Effector memory CD4-positive, alpha-beta T cell (primary cell): ENCODE measurements at places on chromosomes 4 and X.

DNA sequence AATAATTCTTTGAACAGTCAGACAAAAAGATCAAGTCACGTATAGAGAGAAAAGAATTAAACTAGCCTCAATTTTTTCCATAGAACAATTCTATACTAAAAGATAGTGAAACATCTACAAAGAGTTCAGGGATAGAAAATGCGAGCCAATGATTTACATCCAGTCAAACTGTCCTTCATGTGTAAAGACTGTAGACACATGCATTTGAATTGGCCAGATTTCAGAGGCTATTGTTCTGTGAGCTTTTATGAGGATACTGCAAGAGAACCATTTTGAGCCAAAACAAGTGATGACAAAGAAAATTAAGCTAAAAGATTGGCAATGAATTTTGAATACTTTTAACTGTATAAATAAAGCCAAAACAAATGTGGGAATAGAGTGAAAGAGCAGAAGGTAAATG lies 1230.3 kb downstream of the RPA4 start:
- no peak for DNase-seq

GRCh38 chr4:71195924-71196323 lies 142.9 kb upstream of the SLC4A4 start:
- DNase-seq: no peak

- no peak for DNase-seq
These were observed 201.5 kb upstream of the JADE1 start for GRCh38 chr4:128608006-128608405.

GRCh38 chrX:137566746-137567679 lies 1.1 kb downstream of the ZIC3 start:
- DNase-seq: no peak

- DNase-seq: no peak
These were observed 35.6 kb upstream of the SFRP2 start for GRCh38 chr4:153824501-153824900.

DNA sequence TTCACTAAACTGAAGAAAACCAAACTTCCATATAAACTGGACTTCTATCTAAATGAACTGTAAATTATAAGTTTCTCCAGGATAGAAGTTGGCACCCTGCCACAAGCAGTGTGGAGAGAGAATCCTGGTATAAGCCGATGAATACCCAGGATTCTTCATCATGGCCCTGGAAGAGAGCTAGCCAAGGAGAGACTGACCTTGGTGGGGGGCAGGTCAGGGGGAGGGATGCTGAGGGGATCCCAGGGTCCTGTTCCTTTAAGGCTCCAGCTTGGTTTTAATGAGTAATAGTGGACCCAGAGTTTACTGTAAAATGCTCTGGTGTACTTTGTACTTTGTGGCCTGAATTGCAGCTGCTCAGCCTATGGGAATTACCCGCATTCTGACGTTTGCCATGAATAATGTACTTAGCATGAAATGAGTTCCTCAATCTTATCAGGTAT lies 16.9 kb downstream of the RASSF6 start:
- DNase-seq: no peak

GRCh38 chrX:132015875-132016274 lies 7.2 kb upstream of the STK26 start:
- DNase-seq: no peak

DNA sequence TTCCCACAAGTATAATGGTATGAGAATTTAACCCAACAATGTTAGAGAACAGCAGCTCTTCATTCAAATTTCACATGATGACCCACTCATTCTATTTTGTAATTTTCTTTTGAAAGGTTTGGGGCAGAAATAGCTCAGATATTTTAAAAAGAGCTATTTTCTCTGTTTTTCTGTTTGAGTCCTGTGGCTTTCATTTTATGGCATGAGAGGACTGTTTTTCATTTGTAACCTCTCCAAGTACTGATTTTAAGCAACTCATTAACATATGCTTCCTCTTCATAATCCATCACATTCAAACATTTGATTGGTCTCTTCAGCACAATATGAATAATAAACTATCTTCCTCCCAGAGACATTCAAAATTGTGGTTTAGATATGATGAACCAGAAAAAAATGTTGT lies 129.0 kb upstream of the TEX13A start:
- no peak for DNase-seq

DNA sequence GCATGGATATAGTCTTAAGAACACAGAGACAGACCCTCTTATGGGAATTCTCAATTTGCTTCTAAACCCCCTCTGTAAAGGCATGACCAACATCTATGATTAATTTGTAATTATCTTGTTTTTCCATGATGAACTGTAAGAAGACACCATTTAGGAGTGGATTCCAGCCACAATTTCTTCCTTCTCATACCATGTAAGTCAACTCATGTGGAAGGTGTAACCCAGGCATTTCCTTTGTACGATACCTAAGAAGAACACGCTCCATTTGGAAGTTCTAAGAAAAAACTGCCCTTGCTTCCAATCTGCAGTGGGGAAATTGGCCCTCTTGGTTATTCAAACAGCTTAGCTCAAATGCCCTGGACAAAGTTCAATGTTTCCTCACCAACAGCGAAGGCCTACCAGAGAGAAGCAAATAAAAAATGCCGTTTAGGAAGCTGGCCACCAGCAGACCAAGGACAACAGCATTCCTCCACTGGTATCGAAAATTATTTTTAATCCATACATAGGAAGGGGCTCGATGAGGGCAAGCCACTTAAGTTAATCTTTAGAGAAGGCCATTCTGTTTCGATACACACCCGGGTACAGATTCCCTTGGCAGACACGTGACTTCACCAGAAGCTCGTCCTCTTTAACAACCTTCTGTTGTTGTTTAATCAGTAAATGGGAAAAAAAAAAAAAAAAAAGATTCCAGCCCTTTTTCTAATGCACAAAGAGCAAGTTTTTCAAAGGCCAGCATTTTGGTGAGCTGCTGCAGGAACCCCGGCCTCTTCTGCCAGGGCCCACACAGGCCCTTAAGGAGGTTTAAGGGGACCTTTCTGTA lies 2.6 kb downstream of the DHRSX start:
- DNase-seq: no peak

DNA sequence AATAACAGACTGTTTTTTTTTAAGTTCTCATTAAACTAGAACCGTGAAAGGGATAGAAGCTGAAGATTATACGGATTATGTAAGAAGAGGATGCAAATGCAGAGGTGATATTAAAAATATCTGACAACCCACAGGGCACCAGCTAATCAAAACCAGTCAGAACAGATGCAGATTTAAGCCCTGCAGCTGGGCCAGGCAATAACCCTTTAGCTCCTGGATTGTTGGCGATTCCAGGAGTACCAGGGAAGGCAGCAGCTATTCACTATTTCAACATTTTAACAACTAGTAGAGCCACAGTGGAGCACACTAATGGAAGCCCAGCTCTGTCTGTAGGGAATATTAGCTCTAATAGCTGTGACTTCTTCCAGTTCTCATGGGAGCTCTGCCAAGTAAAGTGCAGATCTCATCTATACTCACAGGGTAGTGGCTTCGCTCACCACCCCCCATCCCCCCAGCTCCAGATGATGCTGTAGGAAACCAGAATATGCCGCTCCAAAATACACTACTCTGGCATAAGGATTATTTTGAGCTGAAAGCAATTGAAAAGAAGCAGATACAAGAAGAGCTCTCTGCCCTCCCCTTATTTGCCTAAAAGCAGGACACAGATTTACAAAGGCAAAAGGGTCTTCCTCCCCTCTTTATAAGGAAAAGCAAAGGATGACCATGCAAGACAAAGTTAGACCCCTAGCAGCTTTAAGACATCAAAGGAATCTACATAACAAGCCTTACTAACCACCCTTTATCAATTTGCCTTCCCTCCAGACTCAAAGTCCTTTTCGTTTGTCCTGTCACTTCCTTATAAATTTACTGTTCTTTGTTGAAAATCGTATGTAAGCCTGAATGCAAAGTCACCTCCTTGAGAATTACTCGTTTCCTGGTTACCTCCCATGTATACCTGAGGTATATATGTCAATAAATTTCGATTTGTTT lies 13.7 kb downstream of the SCD5 start:
- DNase-seq: no peak

GRCh38 chrX:15714529-15714928 lies 23.5 kb upstream of the CA5B start:
- no peak for DNase-seq

DNA sequence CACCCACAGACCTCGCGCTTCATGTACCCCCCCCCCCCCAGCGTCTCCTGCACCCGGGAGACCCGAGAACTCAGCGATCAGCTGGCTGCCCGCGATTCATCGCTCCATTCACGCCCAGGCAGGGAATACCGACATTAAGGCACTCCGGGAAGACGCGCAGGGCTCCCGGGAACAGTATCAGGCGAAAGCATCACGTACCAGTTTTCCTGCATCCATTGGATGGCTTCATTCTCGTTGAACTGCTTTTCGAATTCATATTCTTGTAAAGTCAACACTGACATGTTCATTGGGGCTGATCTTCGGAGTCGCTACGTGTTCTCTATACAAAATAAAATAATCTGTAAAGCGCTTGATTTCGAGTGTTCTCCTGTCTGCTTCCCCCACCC lies 373 bp downstream of the ELOVL6 start:
- DNase-seq: no peak

- no peak for DNase-seq
These were observed 80.6 kb downstream of the TMEM156 start for GRCh38 chr4:38951598-38951997.

GRCh38 chrX:66200855-66201795 lies 37.1 kb downstream of the HEPH start:
- DNase-seq: no peak

DNA sequence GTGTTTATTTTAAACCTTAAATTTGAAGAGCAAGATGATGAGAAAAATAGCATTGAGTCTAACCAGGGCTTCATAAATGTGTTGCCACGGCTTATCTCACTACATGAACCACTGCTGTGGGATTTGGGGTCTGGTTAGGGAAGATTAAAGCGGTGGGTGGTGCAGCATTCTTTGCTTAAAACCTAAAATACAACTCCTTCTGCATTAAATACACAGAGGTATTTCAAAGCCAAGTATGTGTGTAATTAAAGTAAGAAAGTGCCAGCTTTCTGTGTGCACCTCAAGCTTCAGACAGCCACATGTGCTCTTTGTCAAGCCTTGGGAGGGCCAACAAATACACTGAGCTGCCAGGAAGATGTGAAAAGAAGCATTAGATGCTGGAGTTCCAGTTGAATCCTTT lies 128.0 kb downstream of the CPE start:
- no peak for DNase-seq

DNA sequence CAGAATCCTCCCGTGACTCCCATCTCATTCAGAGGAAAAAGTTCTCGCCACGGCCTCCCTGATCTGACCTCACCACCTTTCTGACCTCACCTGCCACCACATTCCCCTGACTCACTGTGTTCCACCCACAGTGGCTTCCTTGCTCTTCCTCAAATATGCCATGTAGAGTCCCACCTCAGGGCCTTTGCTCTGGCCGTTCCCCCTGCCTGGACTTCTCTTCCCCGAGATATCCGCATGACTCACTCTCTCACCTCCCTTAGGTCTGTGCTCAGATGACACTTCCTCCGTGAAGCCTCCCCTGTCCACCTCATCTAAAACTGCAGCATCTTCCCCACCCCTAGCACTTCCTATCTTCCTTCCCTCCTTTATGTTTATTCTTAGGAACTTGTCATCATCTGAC lies 7.2 kb upstream of the TSPYL2 start:
- DNase-seq: no peak

- DNase-seq: no peak
These were observed 48.2 kb downstream of the TMEM156 start for GRCh38 chr4:38983787-38984598.

DNA sequence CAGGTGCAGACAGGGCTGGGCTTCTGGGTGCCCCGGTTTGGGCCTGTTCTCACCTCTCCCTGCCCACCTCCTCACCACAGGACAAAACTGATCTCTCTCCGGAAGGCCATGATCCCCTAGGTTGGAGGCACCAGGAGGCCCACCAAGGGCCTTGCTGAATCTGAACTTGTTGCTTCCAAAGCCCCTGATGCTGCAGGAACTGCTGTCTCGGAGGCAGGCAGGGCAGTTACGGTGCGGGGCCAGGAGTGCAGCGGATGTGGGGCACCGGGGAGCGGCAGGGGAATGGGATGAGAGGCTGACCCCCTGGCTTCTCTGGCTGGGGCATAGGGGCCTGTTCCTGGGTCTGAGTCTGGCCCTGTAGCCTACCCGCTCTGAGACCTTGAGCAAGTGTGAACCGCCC lies 100.4 kb upstream of the PSAPL1 start:
- no peak for DNase-seq

GRCh38 chr4:37793562-37793961 lies 32.9 kb upstream of the PGM2 start:
- DNase-seq: no peak

DNA sequence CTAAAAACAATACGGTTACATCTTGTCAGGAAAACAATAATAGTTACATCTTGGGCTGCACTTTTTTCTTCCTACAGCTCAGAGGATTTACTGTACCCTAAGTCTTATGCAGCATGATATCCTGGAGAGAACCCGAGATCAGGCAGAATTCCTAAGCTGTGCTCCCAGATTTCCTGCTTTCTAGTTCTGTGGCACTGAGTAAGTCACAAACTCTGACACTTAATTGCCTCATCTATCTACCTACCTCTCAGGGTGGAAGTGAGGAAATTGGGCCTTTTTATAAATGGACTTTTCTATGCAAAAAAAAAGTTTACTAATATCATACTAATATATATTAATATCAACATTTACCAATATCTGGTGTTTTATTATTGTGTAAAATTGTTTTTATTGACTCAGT lies 438.5 kb downstream of the INPP4B start:
- DNase-seq: no peak

GRCh38 chr4:185265942-185266341 lies 56.5 kb downstream of the SNX25 start:
- DNase-seq: no peak

GRCh38 chr4:77395481-77395880 lies 210.1 kb upstream of the CXCL13 start:
- DNase-seq: no peak

GRCh38 chr4:146548443-146548842 lies 26.7 kb upstream of the SLC10A7 start:
- no peak for DNase-seq

GRCh38 chr4:69591364-69591763 lies 48.1 kb downstream of the UGT2A2 start:
- DNase-seq: no peak

- no peak for DNase-seq
These were observed 27.5 kb downstream of the CCDC149 start for GRCh38 chr4:24885342-24885741.

DNA sequence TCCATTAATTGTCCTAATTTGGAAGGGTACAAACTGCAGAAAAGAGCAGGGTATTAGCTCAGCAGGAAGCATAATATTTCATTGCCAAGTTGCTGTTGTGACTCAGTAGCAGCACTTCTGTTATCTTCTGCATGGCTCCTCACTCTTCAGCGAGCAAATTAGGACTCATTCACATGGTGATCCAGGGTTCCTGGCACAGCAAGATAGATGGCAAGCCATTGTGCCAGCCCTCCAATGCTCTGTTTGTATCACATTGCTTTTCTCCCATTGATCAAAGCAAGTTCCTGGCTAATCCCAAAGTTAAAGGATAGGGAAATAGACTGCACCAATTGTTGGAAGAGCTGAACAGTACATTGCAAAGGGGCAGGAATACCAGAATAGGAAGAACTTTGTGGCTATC lies 382.5 kb upstream of the ATOH1 start:
- DNase-seq: no peak

- no peak for DNase-seq
These were observed 6.6 kb downstream of the ANKRD17 start for GRCh38 chr4:73252001-73252400.

GRCh38 chr4:109675181-109675580 lies 28.1 kb downstream of the CASP6 start:
- no peak for DNase-seq

- DNase-seq: no peak
These were observed 202.6 kb downstream of the TMA16 start for GRCh38 chr4:163697121-163697520.

- no peak for DNase-seq
These were observed 56.3 kb downstream of the PTCHD1 start for GRCh38 chrX:23390979-23391378.
